ENCODE measurements at places on chromosomes 6 and 20.

DNA sequence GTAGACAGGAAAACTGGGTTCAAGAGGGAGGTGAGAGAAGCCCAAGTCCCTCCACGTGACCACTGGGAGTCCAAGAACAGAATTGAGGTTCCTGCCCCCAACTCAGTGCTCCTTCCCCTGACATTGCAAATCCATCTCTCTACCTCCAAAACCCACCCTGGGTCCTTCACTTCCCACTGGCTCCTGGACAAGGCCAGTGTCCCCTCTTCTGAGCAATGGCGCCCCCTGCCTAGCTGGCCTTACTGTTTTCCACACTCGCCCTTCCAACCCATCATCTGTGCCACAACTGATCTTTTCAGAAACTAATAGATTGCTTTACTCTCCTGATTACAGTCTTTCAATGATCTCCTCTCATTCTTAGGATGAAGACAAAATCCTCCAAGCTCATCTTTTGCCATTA, 200.3 kb downstream of the ANKRD60 start:
- peak; percentile 54 for DNase-seq

GRCh38 chr20:44151621-44152416, 35.2 kb downstream of the JPH2 start:
- DNase-seq = no peak

DNA sequence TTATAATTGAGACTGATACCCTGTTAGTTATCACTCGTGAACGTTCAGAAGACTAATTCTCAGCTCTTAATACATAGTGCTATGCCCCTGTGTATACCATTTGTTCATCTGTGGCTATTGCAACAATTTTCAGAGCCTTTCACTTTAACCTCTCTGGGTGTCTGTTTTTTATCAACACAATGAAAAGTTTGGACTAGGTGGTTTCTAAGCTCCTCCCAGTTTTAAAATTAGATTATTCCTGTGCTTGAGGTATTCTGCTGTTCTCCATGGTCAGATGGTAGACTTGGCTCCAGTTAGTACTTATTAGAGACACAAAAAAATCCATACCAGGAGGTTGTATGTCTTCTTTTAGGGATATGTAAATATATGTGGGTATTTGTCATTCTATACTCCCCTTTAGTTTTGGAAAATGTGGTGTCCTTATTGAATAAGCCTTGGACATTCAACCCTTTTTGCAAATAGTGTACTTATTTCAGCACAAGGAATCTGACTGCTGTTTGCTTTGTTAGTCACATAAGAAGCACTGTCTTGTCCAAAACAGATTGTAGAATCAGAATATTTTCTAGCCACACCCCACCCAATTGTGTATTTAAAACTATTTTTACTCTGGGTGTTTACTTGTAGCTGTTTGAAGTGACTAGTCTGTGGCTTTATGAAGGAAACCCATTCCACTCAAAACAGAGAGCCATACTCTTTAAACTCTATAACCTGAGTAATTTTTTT, 2.0 kb upstream of the COL10A1 start:
- DNase-seq = no peak

DNA sequence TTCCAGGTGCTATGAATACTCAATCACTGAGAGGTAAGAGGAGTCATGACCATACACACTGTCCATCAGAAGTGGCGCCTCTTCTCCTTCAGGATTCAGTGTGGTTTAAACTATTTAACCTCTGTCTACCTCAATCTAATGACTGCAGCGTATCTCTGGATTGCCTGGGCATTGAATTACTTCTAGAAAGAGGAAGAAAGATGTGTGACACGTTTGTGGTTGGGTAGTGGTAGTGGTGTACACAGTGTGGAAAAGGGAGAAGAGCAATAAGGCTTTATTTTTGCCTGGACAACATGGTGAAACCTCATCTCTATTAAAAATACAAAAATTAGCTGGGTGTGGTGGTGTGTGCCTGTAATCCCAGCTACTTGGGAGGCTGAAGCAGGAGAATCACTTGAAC, 38.0 kb upstream of the ECHDC1 start:
- DNase-seq = no peak

DNA sequence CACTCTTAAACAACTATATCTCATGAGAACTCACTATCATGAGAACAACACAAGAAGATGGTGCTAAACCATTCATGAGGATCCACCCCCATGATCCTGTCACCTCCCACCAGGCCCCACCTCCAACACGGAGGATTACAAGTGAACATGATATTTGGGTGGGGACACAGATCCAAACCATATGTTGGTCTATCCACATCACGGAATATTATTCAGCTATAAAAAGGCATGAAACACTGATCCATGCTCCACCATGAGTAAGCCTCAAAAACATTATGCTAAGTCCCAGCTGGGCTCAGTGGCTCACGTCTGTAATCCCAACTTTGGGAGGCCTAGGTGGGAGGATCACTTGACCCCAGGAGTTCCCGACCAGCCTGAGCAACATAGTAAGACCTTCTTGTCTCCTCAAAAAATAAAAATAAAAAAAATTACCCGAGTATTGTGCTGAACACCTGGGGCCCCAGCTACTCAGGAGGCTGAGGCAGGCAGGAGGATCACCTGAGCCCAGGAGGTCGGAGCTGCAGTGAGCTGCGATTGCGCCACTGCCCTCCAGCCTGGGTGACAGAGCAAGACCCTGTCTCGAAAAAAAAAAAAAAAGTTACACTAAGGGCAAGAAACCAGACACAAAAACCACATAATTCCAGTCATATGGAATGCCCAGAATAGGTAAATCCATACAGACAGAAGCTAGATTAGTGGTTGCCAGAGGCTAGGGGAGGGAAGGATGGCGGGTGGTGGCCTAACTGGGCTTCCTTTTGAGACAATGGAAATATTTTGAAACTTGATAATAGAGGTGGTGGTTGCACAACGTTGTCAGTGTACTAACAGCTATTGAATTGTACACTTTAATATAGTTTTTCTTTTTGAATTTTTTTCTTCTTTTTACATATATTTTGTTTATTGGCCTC, 43.1 kb downstream of the ZNF217 start:
- no peak for DNase-seq

GRCh38 chr6:96995903-96996302, 71.4 kb downstream of the KLHL32 start:
- no peak for DNase-seq

DNA sequence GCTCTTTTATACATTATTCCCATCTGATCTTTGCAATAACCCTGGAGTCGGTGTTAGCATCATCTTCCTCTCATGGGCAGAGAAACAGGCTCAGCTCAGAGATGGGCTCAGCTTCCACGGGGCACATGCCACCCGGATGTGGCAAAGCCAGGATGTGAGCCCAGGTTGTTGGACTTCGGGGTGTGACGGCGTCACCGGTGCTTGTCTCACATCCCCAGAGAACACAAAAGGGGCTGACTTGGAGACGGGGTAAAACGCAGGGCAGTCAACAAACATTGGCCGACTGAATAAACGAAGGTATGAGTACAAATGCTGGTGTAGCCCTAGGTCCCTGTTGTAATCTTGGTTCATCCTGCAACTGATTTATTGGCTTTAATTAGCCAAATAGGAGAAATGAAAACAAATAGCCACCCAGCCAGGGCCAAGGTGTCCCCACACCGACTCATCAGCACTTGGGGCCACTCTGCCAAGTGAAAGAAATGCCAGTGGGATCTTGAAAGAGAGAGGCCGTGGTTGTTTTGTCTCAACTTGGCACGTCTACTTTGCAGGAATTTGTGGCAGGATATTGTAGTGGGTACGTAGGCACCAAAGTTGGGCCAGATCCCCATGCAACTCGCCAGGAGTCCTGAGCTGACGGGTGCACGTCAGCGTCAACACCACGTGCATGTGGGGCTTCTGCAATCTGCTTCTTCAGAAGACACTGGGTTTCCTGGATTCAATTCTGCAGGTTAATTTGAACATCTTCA, 42.8 kb downstream of the APCDD1L start:
- peak; percentile 20 for DNase-seq

- DNase-seq = no peak
Measured at GRCh38 chr6:160756871-160757270, 54.8 kb downstream of the PLG start.

- no peak for DNase-seq
Measured at GRCh38 chr6:113027780-113028179, 680.6 kb downstream of the RFPL4B start.

GRCh38 chr6:119677384-119677783, 327.8 kb upstream of the MAN1A1 start:
- DNase-seq = no peak

DNA sequence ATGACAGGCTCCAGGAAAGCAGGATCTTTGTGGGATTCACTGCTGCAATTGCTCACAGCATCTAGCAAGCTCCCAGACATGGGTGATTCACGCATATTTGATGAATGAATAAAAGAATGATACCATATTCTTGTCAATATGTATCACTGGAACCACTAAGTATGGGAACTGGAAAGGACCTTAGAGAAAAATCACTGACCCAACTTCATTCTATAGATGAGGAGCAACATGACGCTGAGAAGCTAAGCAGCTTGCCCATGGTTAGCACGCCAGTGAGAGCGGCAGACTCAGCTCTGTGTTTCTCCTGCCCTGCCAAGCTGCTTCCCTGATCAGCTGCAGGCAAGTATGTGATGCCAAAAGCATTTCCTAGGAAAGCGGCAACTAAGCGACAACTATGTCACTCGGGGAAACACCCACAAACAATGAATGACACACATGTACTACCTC, 66.8 kb downstream of the PPP1R3G start:
- no peak for DNase-seq

DNA sequence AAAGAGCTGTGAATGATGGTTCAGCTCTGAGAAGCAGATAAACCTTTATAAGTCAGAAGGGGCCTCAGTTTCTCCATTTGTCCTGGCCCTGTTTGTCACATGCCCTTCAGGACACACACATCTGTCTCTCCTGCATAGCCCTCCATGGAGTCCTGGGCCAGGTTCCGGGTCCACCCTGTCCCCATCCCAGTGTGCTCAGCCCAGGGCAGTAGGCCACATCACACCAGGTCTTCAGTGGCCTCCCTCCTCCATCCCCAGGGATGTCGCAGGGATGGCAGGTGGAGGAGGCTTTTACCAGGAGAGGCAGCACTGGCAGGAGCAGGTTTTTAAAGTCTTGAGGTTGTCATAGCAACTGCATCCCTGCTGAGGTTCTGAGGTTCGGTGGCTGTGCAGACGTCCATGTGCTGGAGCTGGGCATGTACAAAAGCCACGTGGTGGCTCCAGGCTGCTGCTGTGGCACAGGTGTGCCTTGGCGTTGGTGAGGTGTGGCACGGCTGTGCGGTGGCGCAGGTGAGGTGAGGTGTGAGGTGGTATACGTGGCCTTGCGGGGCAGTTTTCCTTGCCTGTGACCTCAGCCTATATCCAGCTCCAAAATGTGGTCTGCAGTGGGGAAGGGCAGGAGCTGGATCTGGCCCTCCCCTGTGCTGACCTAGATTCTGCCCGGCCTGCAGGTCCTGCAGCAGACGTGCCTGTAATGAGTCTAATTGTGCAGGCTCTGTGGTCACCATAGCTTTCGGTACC, 8.0 kb upstream of the NPBWR2 start:
- no peak for DNase-seq

DNA sequence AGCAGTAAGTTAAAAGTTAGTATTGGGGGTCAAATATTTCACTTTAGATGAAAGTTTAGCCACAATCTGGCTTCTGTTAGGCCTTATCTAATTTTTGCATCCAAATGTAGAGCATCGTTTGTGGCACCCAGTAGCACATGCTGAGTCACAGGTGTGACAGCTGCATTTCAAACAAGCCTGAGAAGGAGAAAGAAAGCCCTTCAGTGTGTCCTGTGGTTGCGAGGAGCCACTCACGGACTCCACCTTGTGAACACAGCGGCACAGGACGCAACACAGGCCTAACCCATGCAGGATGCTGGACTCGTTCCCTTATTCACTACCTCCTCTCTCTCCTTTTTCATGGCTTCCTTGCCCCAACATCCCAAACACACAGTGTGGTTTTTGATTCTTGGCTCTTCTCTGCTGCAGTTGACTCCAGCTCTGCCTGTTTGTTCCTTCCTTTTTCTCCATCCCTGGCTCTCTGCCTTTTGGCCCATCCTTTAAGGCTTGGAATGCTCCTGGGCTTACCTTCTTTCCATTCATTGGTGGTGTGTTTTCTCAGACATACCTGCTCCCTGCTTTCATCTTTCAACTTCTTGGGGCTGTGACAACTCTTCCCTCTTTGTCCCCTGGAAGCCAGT, 124.2 kb downstream of the SLC16A10 start:
- no peak for DNase-seq

GRCh38 chr20:38853759-38854158, 48.3 kb downstream of the PPP1R16B start:
- no peak for DNase-seq

DNA sequence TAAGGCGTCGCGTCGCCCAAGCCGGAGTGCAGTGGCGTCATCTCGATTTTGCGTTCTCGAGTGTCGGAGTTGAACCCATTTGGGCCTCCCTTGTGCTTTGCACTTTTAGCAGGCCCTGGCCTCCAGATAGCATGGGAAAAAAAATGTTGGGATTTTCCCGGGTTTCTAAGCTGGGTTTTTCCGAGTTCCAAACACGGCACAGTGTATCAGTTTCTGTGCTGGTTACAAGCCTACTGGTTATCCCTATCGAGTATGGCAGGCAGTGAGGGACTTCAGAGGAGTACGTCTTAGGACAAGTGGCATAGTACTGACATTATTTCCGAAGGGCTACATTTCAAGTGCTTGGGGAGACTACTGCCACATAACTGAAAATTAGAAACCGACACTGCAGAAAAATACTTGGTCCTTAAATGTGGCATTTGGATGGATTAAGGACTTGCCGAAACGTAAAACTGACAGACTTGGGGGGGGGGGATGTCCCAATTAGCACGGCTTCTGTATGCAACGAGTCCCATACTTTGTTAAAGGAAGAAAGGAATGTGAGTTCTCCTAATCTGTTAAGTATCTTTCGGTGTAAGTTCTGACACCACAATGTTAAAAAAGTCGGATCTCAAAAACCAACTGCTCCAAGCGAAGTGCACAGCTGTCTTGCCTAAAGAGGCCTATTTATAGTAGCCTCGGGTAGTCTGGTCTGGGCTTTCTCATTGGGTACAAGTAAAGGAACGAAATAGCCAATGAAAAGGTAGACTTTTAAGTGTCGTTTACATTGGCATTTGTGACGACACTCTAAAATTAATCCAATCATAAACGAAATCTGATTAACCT, 70.2 kb downstream of the HFE start:
- peak; percentile 59 for DNase-seq

DNA sequence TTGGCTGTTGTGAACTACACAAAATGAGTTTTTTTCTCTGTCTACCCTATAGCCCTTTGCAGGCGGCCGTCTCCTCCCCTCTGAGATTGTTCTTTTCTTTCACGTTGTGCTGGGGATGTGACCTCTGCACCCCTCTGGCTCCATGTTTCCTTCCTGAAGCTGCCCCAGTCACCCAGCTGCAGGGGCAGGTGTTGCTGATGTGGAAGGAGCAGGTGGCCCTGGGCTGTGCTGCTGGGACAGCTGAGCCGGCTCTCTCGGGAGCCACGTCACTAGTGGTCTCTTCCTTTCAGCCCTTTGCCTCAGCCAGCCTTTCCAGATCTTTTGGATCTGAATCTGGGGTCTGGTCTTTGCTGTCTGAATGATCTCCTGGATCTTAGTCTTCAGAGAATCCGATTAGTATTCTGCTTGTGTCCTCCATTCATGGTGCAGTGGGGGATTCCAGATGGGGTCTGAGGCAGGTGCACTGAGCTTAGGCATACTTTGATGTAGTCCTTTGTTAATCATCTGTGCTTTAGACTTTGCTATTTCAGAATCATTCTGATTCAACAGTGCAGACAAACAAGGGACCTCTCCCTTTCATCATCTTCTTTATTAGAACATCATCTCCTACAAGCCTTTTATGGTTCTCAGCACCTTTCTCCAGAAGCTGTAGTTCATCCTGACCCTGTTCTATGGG, 31.4 kb downstream of the TMEM181 start:
- DNase-seq = no peak

All from ecto neural progenitor cell (in vitro differentiated cells).